Keratinocyte (primary cell): ENCODE measurements at places on chromosomes 2 and 18. TPM values are rescaled to one million over a fixed set of nuclear protein-coding genes. Genes with fewer than 3 reads are reported as not detected.

Gene MEP1B
- 0.03 TPM in 1 of 3 replicates, not detected in the others for polyA plus RNA-seq

- H3K36me3 ChIP-seq, result peaks cover 11% of the 10 kb centered on the region
- H3K27me3 ChIP-seq, result no peaks in the 10 kb centered on the region
- DNase-seq, result no peak
- no peak overlapping the region for H3K27ac ChIP-seq
Measured at GRCh38 chr18:57674891-57675290, 53.3 kb upstream of the NARS1 start.

DNA sequence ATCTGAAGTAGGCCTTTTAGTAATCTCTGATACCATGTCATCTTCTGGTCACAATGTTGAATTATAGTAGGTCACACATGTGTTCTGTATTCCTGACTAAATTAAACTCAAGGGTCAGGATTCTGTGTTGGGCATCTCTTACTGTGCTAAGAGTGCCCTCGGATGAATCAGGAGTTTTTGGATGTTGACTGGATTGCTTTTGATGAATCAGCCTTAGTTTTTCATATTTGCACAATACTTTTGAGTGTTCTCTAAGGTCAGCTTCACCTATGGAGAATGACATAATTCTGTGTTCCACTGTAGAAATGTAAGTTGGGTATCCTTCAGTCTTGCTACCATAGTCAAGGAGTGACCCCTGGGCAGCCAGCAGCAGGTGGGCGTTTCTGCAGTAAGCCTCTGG is 190.1 kb downstream of the PTPRM start:
- H3K4me3 ChIP-seq, result no peak overlapping the region

DNA sequence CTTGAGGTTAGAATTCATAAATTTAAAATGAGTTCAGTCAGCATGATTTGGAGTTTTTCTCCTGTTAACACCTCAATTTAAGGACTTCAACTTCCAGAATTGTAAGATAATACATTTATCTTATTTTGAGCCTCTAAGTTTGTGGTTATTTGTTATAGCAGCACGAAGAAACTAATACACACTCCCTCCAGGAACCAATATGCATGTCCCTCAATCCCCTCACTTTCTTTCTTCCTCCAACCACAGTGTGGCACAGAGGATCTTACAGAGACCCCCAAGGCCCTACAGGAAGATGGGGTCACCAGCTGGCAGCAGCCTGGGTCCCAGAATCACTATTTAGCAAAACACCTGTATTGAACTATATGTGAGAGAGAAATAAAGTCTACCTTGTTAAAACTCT is 242.0 kb downstream of the RAD51AP2 start:
- no peak for DNase-seq
- H3K27ac ChIP-seq, result no peak overlapping the region
- no peak overlapping the region for H3K4me3 ChIP-seq

- no peak overlapping the region for H3K27ac ChIP-seq
- H3K36me3 ChIP-seq, result no peaks in the 10 kb centered on the region
- peaks cover 12% of the 10 kb centered on the region for H3K4me1 ChIP-seq
- H3K4me3 ChIP-seq, result no peak overlapping the region
Measured at GRCh38 chr18:24735624-24736231, 275.3 kb downstream of the HRH4 start.

Gene NAT8
- not detected in 3 replicates for polyA plus RNA-seq

DNA sequence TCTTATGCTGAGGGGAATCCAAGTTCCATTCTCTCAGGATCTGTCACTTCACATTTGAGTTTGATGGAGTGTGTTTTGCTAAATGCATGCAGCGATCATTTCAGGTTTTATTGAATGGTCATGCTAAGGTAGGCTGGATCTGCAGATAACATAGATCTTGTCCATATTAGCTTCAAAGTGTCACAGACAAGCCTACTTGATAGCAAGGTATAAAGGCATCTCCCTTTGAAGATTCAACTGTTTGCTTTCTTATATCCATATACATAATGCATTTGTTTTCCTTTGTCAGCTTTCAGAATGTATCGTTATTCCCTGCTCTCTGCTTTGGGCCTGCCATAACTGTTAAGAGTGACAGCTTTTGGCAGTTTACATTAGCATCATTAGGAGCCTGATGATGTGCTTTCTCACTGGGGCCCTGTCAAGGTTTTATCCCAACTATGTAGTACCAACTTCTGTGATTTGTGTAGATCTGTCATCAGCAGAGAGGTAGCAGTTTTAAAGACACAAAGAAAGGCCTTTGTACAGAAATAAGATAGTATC is 604.3 kb upstream of the CDH7 start:
- DNase-seq, result no peak
- H3K36me3 ChIP-seq, result no peaks in the 10 kb centered on the region
- H3K4me3 ChIP-seq, result no peak overlapping the region
- no peak overlapping the region for H3K27ac ChIP-seq
- H3K4me1 ChIP-seq, result no peaks in the 10 kb centered on the region
- H3K27me3 ChIP-seq, result no peaks in the 10 kb centered on the region

DNA sequence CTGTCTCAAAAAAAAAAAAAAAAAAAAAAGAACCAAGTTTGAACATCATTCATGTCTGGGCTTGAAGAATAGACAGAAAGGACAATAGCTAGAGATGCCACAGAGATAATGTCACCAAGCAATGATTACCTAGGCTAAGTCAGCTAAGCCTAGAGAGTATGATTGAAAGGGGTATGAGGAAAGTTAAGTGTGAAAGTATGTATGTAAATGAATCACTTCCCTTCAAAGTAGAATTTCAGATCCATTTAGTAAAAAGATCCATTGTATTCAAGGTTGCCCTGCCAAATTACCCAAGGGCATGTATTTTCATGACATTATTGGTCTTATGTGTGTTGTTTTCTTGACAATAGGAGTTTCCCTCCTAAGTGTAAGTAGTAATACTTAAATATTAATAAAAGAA is 34.1 kb upstream of the SLC39A10 start:
- peak overlapping the region; percentile 60 for H3K27ac ChIP-seq
- DNase-seq, result peak; percentile 96
- no peak overlapping the region for H3K4me3 ChIP-seq
- H3K27me3 ChIP-seq, result no peaks in the 10 kb centered on the region

Gene TWSG1
- polyA plus RNA-seq, result 34.2 to 46.9 TPM (median 44.0 TPM) in 3 replicates

GRCh38 chr2:27914041-27914804 is 23.7 kb downstream of the BABAM2 start:
- H3K4me1 ChIP-seq, result peaks cover 24% of the 10 kb centered on the region
- H3K27ac ChIP-seq, result no peak overlapping the region
- no peak overlapping the region for H3K4me3 ChIP-seq
- H3K27me3 ChIP-seq, result no peaks in the 10 kb centered on the region
- no peaks in the 10 kb centered on the region for H3K36me3 ChIP-seq

DNA sequence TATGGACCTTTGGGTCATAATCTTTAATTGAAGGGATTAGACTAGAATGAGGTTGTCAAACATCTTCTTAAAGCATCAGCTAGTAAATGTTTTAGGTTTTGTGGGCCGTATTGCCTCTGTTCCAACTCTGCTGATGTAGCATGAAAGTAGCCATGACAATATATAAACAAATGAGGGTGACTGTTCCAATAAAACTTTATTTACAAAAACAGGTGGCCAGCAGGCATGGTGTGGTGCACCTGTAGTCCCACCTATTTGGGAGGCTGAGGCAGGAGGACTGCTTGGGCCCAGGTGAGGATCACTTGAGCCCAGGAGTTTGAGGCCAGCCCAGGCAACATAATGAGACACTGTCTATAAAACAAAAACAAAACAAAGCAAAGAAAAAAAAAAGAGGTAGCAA is 18.4 kb downstream of the LIPG start:
- H3K36me3 ChIP-seq, result peaks cover 50% of the 10 kb centered on the region
- DNase-seq, result no peak
- no peaks in the 10 kb centered on the region for H3K4me1 ChIP-seq
- H3K27ac ChIP-seq, result no peak overlapping the region
- no peaks in the 10 kb centered on the region for H3K27me3 ChIP-seq
